CD4-positive, alpha-beta T cell treated with Interleukin-4 for 4 hours (primary cell): ENCODE measurements at places on chromosomes 12 and 14.

DNA sequence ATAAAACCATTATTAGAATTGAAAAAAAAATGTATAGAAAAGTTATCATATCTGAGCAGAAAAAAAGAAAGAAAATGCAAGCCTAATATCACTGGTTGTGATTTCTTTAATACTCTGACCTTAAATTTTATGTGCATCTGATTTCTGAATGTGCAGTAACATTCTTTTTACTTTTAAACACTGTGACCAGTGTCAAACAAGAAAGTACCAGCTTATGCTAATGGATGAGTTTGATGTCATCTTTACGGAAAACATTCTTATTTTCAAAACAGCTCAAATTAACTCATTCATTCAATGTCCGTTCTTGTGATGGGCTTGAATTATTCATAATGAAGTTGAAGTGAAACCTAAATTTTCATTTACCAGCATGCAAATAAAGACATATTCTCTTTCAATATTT is at the start of gene TAS2R50:
Gene TAS2R50, minus strand, starts transcription at position 101 of the 400 bp plus-strand sequence. Its CDS starts 52 bp downstream, at position 49.
- DNase-seq = no peak

DNA sequence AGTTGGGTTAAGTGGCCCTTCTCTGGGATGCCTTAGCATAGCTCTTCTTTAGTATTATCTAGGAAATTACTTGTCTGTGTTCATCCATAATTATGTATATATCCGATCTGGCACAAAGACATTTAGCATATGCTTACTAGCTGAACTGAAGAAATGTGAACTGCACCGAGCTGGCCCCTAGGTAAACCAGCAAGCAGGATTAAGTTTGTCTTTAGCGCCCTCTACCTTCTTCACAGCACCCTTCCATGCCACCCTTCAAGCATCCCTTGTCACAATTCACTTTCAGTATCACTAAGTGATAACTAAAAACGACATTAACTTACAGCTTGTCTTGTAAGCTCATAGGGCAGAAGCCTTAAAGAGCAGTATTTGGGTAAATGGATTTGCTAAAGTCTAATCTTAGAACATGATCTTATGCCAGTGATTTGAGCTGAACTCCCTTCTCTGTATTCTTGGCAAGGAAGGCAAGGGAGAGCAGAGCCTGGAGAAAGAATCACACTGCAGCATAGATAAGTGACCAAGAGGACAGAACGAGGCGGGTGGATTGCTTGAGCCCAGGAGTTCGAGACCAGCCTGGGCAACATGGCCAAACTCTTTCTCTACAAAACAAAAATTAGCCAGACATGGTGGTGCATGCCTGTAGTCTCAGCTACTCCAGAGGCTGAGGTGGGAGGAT is 2.6 kb upstream of the HAL start:
- DNase-seq = peak; percentile 68

DNA sequence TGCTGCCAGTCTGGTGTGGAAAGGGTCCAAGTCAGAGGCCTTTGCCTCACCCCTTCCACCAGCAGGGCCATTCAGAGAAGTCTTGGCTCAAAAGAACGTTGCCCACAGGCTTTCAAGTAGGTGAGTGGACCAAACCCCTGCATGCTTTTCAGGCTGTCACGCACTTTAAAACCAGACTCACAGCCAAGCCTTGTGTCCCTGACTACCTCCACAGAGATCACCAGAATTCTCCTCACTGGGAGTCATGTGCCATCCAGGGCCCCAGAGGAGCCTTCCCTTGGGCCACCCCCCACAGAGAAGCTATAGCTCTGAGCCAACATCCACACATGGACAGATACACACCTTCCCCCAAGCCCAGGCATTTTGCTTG is 283.1 kb downstream of the DPF3 start:
- no peak for DNase-seq

DNA sequence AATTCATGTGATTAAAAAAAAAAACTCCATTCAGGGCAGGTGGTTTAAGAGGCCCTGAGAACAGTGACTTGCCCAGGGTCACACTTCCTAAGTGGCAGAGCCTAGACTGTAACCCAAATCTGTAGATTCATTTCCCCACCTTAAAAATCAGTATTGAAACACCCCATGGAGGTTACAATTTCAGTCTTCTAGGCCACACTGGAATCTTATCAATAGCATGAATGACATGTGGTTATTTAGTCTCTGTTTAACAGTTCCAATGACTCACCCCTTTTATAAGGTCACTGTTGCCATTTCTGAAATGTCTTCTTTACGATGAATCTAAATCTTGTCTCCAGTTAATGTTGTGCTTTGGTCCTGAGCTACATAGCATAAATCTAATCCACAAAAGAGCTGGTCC is 262.3 kb upstream of the GRIP1 start:
- DNase-seq = no peak

DNA sequence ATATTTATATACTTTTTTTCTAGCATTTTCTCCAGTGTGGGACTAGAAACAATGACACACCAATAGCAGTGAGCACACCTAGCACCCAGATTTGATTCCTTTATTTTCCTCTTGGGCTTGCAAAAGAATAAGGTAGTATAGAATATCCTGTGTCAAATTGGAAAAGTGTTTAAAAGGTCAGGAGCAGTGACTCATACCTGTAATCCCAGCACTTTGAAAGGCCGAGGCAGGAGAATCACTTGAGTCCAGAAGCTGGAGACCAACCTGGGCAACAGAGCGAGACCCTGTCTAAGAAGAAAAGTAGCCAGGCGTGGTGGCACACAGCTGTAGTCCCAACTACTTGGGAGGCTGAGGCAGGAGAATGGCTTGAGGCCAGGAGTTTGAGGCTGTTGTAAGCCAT is 53.8 kb upstream of the SGPP1 start:
- no peak for DNase-seq

GRCh38 chr14:20177433-20177974 is 13.2 kb upstream of the OR11G2 start:
- DNase-seq = no peak
